Fibroblast of lung (primary cell): ENCODE measurements at places on chromosomes 2 and 18. TPM values are rescaled to one million over a fixed set of nuclear protein-coding genes. Genes with fewer than 3 reads are reported as not detected.

FBXO48 gene
- total RNA-seq = 0.26 and 0.33 TPM in 2 replicates

CD302 gene
- total RNA-seq = 9.4 and 15.9 TPM in 2 replicates

EMILIN2 gene
- total RNA-seq = 11.1 and 18.0 TPM in 2 replicates

FASTKD2 gene
- 37.2 and 37.8 TPM in 2 replicates for total RNA-seq

EMX1 gene
- total RNA-seq = not detected in 2 replicates

IL37 gene
- total RNA-seq = not detected in 2 replicates

BOLL gene
- total RNA-seq = not detected in 2 replicates

ZNF892 gene
- 6.2 and 7.3 TPM in 2 replicates for total RNA-seq

HYCC2 gene
- 6.2 and 8.6 TPM in 2 replicates for total RNA-seq

SPIRE1 gene
- total RNA-seq = 28.8 and 31.0 TPM in 2 replicates

RNF152 gene
- 15.2 and 24.4 TPM in 2 replicates for total RNA-seq

- peaks cover 6% of the 10 kb centered on the region for H3K4me1 ChIP-seq
- H3K4me3 ChIP-seq = no peak overlapping the region
- H3K27ac ChIP-seq = no peak overlapping the region
- H3K27me3 ChIP-seq = no peaks in the 10 kb centered on the region
- peaks cover 6% of the 10 kb centered on the region for H3K36me3 ChIP-seq
These were observed 25.2 kb upstream of the CASP10 start for GRCh38 chr2:201157694-201158093.

- DNase-seq = no peak
- no peak overlapping the region for H3K4me3 ChIP-seq
- no peaks in the 10 kb centered on the region for H3K4me1 ChIP-seq
- no peaks in the 10 kb centered on the region for H3K27me3 ChIP-seq
- no peak overlapping the region for H3K27ac ChIP-seq
These were observed 68.1 kb upstream of the ITPRID2 start for GRCh38 chr2:181823405-181823804.

GRCh38 chr2:64207573-64207972 lies 63.4 kb upstream of the PELI1 start:
- no peak for DNase-seq
- peaks cover 16% of the 10 kb centered on the region for H3K4me1 ChIP-seq
- no peak overlapping the region for H3K27ac ChIP-seq
- no peaks in the 10 kb centered on the region for H3K27me3 ChIP-seq
- H3K36me3 ChIP-seq = no peaks in the 10 kb centered on the region

DNA sequence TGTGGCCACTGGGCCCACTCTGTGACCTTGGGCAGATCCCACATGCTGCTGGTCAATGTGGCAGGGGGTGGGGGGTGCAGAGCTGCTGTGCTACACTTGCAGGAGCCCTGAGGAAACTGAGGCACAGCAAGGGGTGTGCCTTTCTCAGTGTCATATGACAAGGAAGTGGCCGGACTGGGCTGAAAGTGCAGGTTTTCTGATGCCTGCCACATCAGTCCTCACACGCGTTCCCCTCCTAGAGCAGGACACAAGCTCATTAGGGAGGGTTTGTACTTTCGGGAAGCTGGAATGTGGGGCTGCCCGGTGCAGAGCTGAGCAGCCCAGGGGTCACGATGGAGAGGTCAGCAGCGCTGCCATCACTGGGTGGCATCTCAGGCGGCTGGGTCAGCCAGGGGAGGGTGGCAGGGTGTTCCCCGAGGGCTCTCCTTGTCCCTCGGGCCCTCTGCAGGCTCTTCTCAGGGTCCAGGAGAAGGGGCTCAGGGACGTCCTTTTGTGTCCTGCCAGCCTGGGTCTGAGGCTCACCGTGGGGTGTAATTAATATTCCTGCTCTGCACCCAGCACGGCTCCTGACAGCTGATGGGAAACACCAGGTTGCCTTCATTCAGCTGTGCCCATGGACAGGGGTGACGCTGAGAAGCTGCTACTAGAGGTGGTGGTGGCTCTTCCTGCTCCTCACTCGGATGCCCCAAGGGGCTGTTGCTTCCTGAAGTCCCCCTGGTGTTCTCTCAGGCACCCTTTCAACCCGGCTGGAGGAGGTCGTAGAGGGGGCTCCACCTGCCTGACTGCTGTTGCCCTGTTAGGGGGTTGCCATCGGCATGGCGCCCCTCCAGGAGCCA lies 62.1 kb upstream of the HDAC4 start:
- no peaks in the 10 kb centered on the region for H3K36me3 ChIP-seq
- DNase-seq = no peak
- H3K27me3 ChIP-seq = no peaks in the 10 kb centered on the region

GRCh38 chr2:88764850-88765153 lies 73.3 kb downstream of the RPIA start:
- H3K36me3 ChIP-seq = no peaks in the 10 kb centered on the region
- no peak overlapping the region for H3K4me3 ChIP-seq
- no peak overlapping the region for H3K27ac ChIP-seq

GRCh38 chr2:177746358-177746757 lies 326.2 kb downstream of the PDE11A start:
- DNase-seq = no peak
- H3K36me3 ChIP-seq = no peaks in the 10 kb centered on the region
- no peak overlapping the region for H3K27ac ChIP-seq
- no peak overlapping the region for H3K4me3 ChIP-seq
- no peaks in the 10 kb centered on the region for H3K27me3 ChIP-seq
- no peaks in the 10 kb centered on the region for H3K4me1 ChIP-seq

- H3K4me1 ChIP-seq = no peaks in the 10 kb centered on the region
- no peaks in the 10 kb centered on the region for H3K36me3 ChIP-seq
- no peak overlapping the region for H3K4me3 ChIP-seq
- H3K27me3 ChIP-seq = no peaks in the 10 kb centered on the region
- DNase-seq = no peak
- H3K27ac ChIP-seq = no peak overlapping the region
These were observed 55.7 kb downstream of the TMEM18 start for GRCh38 chr2:621303-622099.

DNA sequence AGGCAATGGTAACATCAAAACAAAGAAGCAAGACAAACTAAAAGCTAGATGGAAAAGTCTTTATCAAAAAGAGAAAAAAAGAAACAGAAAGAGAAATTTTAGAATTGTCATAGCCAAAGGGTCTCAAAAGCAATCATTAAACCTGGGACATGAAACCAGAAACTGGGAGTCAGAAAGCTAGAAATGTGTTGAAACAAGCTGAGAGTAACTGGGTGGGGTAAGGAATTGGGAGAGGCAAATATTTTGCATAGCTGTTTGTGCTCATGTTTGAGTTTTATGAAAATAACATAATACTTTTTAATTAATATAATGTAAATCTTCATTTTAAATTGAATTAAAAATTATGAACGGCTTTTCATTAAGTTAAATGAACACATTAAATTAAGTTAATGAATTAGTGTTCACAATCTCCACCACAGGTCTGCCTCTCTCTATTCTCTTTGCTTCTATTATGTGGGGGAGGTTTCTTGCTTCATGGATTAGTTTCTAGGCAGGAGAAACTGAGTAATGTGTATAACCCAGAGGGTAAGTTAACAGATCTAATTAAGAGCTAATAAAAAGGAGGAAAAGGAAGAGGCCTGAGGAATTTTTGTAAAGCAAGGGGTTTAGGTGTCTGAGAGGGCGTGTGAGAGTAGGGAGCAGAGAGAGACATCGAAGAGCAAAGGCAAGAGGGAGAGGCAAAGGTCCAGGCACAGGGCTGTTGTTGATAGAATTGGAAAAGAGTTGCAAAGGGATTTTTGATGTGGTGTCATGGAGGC lies 20.0 kb upstream of the SERPINB2 start:
- H3K4me1 ChIP-seq = peaks cover 12% of the 10 kb centered on the region
- no peaks in the 10 kb centered on the region for H3K27me3 ChIP-seq
- H3K27ac ChIP-seq = no peak overlapping the region
- H3K36me3 ChIP-seq = no peaks in the 10 kb centered on the region
- DNase-seq = no peak
- no peak overlapping the region for H3K4me3 ChIP-seq

GRCh38 chr2:226703514-226703913 lies 96.1 kb downstream of the IRS1 start:
- no peak for DNase-seq
- H3K36me3 ChIP-seq = no peaks in the 10 kb centered on the region
- peaks cover 5% of the 10 kb centered on the region for H3K4me1 ChIP-seq
- no peak overlapping the region for H3K27ac ChIP-seq
- no peaks in the 10 kb centered on the region for H3K27me3 ChIP-seq

GRCh38 chr2:134583997-134584520 lies 134.7 kb downstream of the TMEM163 start:
- no peak for DNase-seq
- no peaks in the 10 kb centered on the region for H3K27me3 ChIP-seq
- no peaks in the 10 kb centered on the region for H3K4me1 ChIP-seq
- no peak overlapping the region for H3K4me3 ChIP-seq

DNA sequence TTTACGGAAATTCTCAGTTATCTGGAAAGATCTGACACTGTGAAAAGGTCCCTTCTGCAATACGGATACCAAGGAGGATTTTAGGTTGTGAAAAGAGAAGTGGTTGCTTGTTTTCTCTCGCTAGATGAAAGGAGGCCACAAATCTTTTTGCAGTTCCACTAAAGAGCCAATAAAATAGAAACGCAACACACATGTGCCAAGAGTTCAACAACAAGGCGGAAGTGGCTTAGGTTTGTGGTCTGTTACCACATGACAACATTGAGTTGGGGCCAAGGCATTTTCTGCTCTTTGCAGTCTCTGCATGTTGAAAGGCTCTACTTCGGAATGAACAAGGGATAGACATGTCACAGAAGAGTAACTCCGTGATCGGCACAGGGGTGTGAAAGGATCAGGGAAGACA lies 115.7 kb upstream of the OSR1 start:
- peak; percentile 72 for DNase-seq
- no peak overlapping the region for H3K27ac ChIP-seq
- no peaks in the 10 kb centered on the region for H3K4me1 ChIP-seq

DNA sequence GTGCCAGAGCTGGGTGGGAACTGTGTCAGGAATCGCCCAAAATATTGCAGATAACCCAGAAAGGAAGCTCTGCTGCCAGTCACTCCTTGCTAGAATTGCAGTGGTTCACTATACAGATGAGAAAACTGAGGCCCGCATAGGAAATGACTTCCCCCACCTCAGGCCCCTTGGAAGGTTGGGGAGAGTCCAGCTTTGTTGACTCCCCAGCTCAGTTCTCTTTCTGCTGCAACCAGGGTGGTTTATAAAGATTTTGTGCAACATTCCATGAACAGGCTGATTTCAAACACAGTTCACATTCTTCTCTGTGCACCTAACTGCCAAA lies 11.3 kb downstream of the SPR start:
- peaks cover 56% of the 10 kb centered on the region for H3K27me3 ChIP-seq
- no peaks in the 10 kb centered on the region for H3K4me1 ChIP-seq
- no peak overlapping the region for H3K27ac ChIP-seq
- H3K4me3 ChIP-seq = no peak overlapping the region
- no peak for DNase-seq
- H3K36me3 ChIP-seq = no peaks in the 10 kb centered on the region

DNA sequence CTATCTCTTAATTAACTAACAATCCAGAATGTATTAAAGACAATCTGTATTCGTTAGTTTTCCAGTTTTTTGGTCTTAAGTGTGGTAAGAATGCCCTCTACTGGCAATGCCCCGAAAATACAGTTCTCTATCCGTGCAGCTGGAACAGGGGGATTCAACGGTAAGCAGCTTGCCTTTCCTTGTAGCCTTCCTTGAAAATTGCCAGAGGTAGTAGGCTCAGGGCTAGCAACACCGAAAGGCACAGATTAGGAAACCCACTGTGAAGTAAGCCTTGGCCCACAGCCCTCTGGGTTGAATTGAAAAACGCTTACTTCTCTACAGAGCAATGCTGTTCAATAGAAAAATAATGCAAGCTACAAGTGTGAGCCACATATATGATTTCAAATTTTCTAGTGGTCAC lies 17.1 kb upstream of the VPS4B start:
- H3K4me1 ChIP-seq = peaks cover 1% of the 10 kb centered on the region
- peak; percentile 54 for DNase-seq
- H3K4me3 ChIP-seq = no peak overlapping the region
- no peak overlapping the region for H3K27ac ChIP-seq
- peaks cover 2% of the 10 kb centered on the region for H3K27me3 ChIP-seq
- H3K36me3 ChIP-seq = no peaks in the 10 kb centered on the region

DNA sequence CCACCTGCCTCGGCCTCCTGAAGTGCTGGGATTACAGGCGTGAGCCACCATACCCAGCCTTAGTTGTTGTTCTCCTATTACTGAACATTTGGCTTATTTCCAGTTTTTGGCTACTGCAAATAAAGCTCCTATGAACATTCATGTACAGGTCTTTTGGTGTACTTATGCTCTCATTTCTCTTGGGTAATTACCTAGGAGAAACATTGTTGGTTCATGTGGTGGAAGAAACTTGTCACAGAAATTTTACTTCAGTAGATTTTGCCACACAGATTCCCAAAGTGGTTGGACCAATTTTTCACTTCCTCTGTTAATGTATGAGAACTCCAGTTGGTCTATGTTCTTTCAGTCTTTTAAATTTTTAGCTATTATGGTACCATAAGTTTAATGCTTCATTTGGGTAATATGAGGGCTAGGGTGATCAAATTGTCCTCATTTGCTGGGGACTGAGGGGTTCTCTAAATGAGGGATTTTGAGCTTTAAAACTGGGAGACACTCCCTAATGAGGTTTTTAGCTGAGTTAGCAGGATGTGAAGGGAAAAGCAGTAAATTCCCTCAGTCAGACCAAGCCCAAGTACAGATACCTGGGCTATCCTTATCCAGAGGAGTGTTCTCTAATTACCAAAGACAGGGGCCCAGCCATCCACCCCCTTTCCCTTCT lies 33.9 kb downstream of the MTA3 start:
- no peak overlapping the region for H3K27ac ChIP-seq
- DNase-seq = no peak
- no peaks in the 10 kb centered on the region for H3K36me3 ChIP-seq

GRCh38 chr18:65769652-65770051 lies 18.8 kb downstream of the CDH7 start:
- no peaks in the 10 kb centered on the region for H3K27me3 ChIP-seq
- no peaks in the 10 kb centered on the region for H3K36me3 ChIP-seq
- no peak for DNase-seq

- no peaks in the 10 kb centered on the region for H3K27me3 ChIP-seq
- no peaks in the 10 kb centered on the region for H3K36me3 ChIP-seq
- DNase-seq = no peak
- H3K4me3 ChIP-seq = no peak overlapping the region
- no peak overlapping the region for H3K27ac ChIP-seq
- no peaks in the 10 kb centered on the region for H3K4me1 ChIP-seq
These were observed 72.8 kb upstream of the WIPF1 start for GRCh38 chr2:174670446-174670845.

DNA sequence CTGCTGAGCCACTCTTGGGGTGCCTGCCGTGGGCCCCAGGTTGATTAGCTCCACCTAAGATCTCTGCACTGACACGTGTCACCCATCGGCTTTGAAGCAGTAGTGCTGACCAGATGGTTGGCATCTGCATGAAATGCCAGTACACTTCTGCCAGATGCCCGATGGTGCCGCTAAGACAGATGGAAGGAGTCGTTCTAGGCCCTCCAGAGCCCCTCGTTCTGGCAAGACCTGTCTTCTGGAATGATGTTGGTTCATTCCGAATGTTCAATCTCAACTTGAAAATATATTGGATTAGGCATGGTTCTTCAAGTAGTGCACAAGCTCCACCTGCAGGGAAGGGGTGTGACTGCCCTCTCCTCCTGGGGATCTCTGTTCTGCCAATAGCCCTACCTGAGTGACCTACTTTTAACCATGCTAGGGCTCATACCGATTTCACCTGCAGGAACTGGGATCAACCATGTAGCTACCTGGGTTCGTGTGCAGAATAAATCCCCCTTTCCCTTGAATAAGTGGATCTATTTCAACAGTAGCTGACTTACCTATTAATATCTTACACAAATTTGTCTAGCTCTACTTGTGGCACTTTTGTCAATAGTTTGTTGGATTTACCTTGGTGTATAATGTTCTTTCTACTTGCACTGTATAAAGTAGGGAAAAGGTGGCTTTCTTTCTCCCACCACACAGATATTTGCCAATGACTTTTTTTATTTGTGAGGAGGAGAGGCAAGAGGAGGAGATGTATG lies 342.6 kb downstream of the CTNNA2 start:
- H3K27me3 ChIP-seq = no peaks in the 10 kb centered on the region
- no peak for DNase-seq
- no peak overlapping the region for H3K4me3 ChIP-seq
- H3K27ac ChIP-seq = no peak overlapping the region
